ENCODE measurements at places on chromosomes 7 and 10. TPM values are rescaled to one million over a fixed set of nuclear protein-coding genes. Genes with fewer than 3 reads are reported as not detected.

DNA sequence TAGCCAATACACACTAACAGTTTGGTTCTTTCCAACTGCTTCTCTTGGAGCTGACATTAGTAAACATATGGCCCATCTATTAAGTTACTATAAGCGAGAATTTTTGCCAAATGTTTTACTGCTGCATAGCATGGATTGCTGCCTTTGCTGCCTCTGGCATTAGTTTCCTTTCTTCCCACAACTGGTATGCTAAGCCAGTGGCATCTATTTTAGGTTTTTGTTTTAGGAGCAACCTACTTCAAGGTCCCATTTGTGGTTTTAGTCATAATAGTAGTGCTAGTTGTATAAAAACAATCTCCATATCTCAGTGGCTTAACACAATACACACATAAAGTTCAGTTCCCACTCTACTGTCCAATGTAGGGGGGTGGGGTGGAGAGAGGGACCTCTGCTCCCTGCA is 25.9 kb upstream of the PANK1 start:
- DNase-seq: no peak

- no peak for DNase-seq
Observed at GRCh38 chr7:101116898-101117297, 10.0 kb upstream of the SERPINE1 start.

GRCh38 chr10:29766753-29767152 is 132.0 kb upstream of the SVIL start:
- no peak for DNase-seq

DNA sequence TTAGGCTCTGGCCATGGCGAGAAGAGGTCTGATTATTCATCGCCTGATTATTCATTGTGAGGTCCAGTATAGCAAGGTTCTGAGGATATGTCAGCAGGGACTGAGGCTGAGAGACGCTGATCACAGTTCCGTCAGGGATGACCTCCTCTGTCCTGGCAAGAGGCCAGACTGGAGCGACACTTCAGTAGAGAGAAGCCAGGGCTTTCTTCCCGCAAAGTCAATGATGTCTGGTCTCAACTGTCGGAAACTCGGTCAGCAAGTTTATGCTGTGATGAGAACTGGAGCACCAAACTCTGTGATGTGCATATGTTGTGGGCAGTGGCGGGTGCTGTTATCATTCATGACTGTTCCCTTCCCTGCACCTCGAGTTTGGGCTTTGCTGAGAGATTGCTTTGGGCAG is 29.0 kb upstream of the GNA12 start:
- DNase-seq: no peak

GRCh38 chr10:48983648-48984351 is 44.2 kb upstream of the LRRC18 start:
- peak; percentile 14 for DNase-seq

Gene SP8
- not detected for polyA plus RNA-seq

- DNase-seq: peak; percentile 10
Observed at GRCh38 chr7:145848691-145849090, 267.9 kb upstream of the CNTNAP2 start.

Gene WDR86
- polyA plus RNA-seq: 38.8 TPM

DNA sequence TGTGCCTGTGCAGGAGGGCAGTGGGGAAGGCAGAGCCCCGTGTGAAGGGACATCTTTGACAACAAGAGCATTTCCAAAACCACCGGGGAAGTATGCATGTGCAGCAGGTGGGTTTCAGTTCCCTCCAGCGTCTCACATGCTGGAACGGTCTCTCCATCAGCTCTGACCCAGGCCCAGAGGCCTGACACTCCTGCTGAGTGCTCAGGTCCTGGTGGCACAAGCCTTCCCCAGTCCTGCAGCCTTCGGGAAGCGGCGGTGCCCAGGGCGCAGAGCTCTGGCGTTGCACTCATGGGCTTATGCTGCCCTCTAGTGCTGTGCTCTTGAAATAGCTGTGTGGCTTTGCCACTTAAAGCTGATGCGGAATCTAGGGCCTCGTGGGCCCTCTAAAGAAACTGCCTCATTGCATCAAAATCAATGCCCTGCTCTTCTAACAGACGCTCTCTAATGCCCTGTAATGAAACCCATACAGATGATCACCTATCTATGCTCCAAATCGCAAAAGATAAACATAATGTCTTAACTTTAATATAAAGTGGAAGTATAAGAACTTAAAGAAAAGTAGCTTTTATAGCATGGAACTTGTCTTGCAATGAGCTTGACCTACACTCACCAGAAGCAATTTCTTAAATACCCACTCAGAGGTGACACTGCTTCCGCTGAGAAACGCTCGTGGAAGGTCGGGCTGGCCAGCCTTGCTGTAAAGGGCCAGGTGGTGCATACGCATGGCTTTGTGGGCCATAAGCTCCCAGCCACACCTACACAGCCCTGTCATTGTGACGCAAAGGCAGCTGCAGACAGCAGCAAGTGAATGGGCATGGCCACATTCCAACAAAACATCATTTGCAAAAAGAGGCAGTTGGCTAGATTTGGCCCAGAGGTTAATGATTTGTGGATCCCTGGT is 38.6 kb downstream of the CLRN3 start:
- peak; percentile 46 for DNase-seq

Gene ARPC1A
- polyA plus RNA-seq: 108 TPM

GRCh38 chr7:41661596-41661995 is 41.3 kb downstream of the INHBA start:
- no peak for DNase-seq

DNA sequence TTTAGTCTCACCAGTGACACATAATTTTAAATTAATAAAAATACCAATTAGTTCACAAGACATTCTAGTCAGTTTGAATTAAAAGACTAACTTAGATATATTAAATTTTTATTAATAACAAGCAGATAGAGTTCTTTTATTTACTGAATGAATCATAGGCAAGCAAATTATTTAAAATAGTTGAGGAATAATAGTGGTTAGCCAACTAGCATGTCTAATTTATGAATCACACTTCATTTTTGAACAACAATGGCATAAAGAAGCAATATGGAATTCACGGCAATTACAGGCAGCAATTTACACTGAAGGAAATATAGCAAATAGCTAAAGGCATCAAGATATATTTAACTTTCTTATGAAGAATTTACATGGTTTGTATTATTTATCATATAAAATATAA is 187.0 kb upstream of the SLC26A5 start:
- no peak for DNase-seq

Gene PPIA
- 1,199 TPM for polyA plus RNA-seq

- DNase-seq: no peak
Observed at GRCh38 chr10:106107706-106108105, 1056.8 kb downstream of the SORCS1 start.

GRCh38 chr10:96972264-96972663 is 140.2 kb downstream of the LCOR start:
- no peak for DNase-seq

- no peak for DNase-seq
Observed at GRCh38 chr7:149002604-149003003, 25.7 kb downstream of the PDIA4 start.

Gene KNDC1
- 8.3 TPM for polyA plus RNA-seq

DNA sequence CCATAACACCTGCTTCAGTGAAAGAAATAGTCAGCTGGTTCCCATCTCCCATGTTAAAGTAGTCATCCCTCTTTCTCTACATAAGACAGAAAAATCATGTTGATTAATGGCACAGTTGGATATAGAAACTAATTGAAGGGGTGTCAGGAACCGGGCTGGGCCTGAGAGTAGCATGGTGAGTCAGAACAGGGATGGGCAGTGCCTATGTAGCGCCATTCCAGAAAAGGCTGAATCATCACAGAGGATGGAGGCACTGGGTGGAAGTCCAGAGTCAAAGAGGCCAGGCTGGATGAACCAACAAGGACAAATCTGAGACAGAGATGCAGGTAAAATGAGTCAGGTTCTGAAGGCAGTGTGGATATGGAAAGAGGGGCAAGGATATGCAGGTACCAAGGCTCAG is 201.2 kb downstream of the LHFPL3 start:
- no peak for DNase-seq

DNA sequence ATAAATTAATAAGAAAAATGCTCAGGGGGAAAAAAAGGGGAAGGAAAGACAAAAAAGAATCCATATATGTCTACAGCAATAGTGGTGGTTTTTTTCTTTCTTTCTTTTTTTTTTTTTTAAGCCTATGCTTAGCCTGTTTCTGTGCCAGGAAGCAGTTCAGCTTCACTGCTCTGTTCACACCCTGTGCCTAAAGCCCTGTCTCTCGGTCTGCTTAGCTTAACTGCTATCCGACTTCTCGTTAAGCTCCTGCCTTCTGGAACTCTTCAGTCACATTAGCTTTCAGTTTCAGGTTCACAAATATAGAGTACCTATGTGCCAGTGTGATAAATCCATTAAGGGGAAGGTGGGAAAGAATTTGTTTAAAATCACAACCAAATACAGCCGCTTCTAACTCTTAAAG is 26.5 kb upstream of the NRG3 start:
- DNase-seq: no peak
